Right renal cortex interstitium (tissue), 3 donors: ENCODE measurements at places on chromosomes 2 and 18. TPM values are rescaled to one million over a fixed set of nuclear protein-coding genes. Genes with fewer than 3 reads are reported as not detected.

Gene COL4A3
- polyA plus RNA-seq: 47.8 TPM

Gene LYPD6
- 18.1 TPM for polyA plus RNA-seq

Gene UGT1A5
- polyA plus RNA-seq: not detected

Gene PROC
- 5.4 TPM for polyA plus RNA-seq

Gene RGPD3
- polyA plus RNA-seq: 0.35 TPM

Gene SCN1A
- polyA plus RNA-seq: 0.22 TPM

Gene FN1
- polyA plus RNA-seq: 430 TPM

Gene SERPINB12
- polyA plus RNA-seq: not detected

Gene RRM2
- polyA plus RNA-seq: 49.4 TPM

Gene C1D
- polyA plus RNA-seq: 41.1 TPM

Gene INPP5D
- polyA plus RNA-seq: 6.2 TPM
